HCT116 (cell line): ENCODE measurements at places on chromosomes 5 and 9. TPM values are rescaled to one million over a fixed set of nuclear protein-coding genes. Genes with fewer than 3 reads are reported as not detected.

LMNB1 gene
- 150 TPM for total RNA-seq

FOXD4L6 gene
- total RNA-seq: 0.54 TPM

- H3K4me1 ChIP-seq: no peaks in the 10 kb centered on the region
- no peaks in the 10 kb centered on the region for H3K36me3 ChIP-seq
- no peak overlapping the region for H3K4me3 ChIP-seq
- no peaks in the 10 kb centered on the region for H3K27me3 ChIP-seq
Observed at GRCh38 chr5:148904440-148904839, 78.0 kb downstream of the ADRB2 start.

DNA sequence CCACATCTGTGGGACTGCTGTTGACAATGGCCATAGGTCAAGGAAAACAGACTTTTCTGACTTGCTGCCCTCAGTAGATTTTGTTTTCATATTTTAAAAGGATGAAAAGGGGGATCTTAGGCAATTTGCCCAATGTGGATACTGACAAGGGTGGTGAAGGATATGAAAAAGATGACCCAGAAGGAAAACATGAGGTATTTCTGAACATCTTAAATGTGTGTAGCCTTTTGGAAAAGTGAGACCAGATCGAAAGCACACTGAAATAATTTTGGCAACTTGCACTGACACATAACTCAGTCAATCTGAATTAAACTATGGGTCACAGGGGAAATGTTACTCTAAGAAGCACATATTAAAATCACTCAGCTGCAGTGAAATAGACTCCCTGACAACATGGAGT, 1793.0 kb upstream of the ACO1 start:
- no peaks in the 10 kb centered on the region for H3K36me3 ChIP-seq
- no peak for DNase-seq
- H3K4me1 ChIP-seq: no peaks in the 10 kb centered on the region
- H3K4me3 ChIP-seq: no peak overlapping the region
- H3K27me3 ChIP-seq: no peaks in the 10 kb centered on the region

GRCh38 chr5:147177125-147177840, 57.5 kb upstream of the STK32A start:
- no peaks in the 10 kb centered on the region for H3K4me1 ChIP-seq
- H3K36me3 ChIP-seq: no peaks in the 10 kb centered on the region
- H3K27ac ChIP-seq: no peak overlapping the region
- no peak overlapping the region for H3K4me3 ChIP-seq
- peaks cover 27% of the 10 kb centered on the region for H3K27me3 ChIP-seq

GRCh38 chr9:92206488-92206887, 87.0 kb downstream of the IARS1 start:
- no peaks in the 10 kb centered on the region for H3K4me1 ChIP-seq
- H3K4me3 ChIP-seq: no peak overlapping the region
- no peak for DNase-seq

GRCh38 chr9:86175743-86176456, 76.5 kb upstream of the GOLM1 start:
- H3K27me3 ChIP-seq: no peaks in the 10 kb centered on the region
- DNase-seq: no peak
- no peak overlapping the region for H3K27ac ChIP-seq
- H3K36me3 ChIP-seq: no peaks in the 10 kb centered on the region
- no peak overlapping the region for H3K4me3 ChIP-seq
- H3K4me1 ChIP-seq: no peaks in the 10 kb centered on the region

DNA sequence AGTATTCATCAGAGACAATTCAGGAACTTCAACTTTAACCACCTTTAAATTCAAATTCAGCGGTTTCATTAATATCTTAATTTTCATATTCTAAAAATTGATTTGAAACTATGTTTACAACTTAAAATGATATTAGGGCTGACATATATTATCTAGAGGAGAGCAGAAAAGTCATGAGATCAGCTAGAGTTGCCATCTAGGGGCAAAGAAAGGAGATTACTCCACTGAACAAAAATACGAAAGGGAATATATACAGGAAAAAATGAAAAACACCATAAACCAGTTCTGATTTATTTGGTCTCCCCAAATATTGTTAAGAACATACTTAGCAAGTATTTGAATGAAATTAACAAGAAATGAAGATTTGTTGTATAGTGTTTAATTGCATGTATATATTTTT, 946.3 kb downstream of the DTWD2 start:
- no peak overlapping the region for H3K4me3 ChIP-seq
- H3K27me3 ChIP-seq: no peaks in the 10 kb centered on the region
- no peak for DNase-seq
- H3K4me1 ChIP-seq: no peaks in the 10 kb centered on the region
- no peak overlapping the region for H3K27ac ChIP-seq
